Pancreas (tissue), 10 donors: ENCODE measurements at places on chromosomes 3 and 15. TPM values are rescaled to one million over a fixed set of nuclear protein-coding genes. Genes with fewer than 3 reads are reported as not detected.

DNA sequence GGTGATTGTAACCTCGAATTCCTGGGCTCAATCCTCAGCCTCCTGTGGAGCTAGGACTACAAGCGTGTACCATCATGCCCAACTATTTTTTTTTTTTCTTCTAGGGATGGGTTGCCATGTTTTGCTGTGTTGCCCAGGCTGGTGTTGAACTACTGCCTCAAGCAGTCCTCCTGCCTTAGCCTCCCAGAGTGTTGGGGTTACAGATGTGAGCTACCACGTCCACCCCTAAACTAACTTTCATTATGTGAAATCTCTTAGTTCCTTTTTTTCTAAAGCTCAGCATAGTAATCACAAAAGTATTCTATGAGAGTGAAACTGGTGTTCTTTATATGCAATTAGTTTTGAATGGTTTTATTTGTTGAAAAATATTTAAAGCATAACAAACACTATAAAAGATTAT is 92.1 kb downstream of the XRN1 start:
- no peaks in the 10 kb centered on the region for H3K4me1 ChIP-seq
- no peaks in the 10 kb centered on the region for H3K27me3 ChIP-seq
- H3K36me3 ChIP-seq, result peaks cover 60% of the 10 kb centered on the region
- DNase-seq, result no peak
- H3K4me3 ChIP-seq, result no peak overlapping the region

DNA sequence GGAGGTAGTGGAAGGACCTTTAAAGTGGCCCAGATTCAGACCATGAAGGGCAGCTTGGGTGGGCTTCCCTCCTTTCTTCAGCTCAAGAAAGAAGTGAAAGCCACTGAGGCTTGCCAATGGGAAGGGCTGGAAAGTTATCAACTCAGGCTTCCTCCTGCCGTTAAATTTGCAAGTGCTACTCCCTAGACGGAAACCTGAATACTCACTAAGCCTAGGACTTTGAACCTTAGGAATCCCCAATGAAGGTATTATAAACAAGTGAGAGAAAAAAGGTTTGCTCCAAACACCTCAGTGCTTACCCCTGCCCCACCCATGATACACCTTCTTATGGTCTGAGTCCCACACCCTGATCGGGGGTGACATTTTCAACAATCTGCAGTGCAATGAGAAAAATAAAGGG is 396.4 kb downstream of the SHQ1 start:
- no peak overlapping the region for H3K4me3 ChIP-seq
- no peaks in the 10 kb centered on the region for H3K36me3 ChIP-seq
- H3K27ac ChIP-seq, result no peak overlapping the region
- H3K27me3 ChIP-seq, result no peaks in the 10 kb centered on the region
- DNase-seq, result no peak

- no peaks in the 10 kb centered on the region for H3K36me3 ChIP-seq
- H3K4me1 ChIP-seq, result no peaks in the 10 kb centered on the region
- no peak overlapping the region for H3K4me3 ChIP-seq
- DNase-seq, result no peak
- H3K27me3 ChIP-seq, result no peaks in the 10 kb centered on the region
These were observed 27.0 kb upstream of the DENND4A start for GRCh38 chr15:65818927-65819562.

DNA sequence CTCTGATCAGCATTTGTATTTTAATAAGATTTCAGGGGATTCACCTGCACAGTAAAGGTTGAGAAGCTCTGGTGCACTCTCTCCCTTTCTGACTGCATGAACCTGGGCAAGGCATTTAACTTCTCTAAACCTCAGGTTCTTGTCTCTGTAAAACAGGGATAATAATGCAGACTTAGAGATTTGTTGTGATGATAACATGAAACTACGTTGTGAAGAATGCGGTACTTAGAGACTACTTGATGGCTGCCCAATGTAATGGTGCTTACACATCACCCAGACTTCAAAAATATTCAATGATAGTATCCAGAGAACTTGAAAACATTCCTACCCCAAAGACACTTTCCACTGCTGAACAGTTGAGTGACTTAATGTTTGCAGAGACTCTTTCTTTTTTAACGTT is 19.8 kb upstream of the TNFSF10 start:
- no peaks in the 10 kb centered on the region for H3K36me3 ChIP-seq
- no peaks in the 10 kb centered on the region for H3K4me1 ChIP-seq
- DNase-seq, result no peak
- H3K4me3 ChIP-seq, result no peak overlapping the region
- no peak overlapping the region for H3K27ac ChIP-seq
- H3K27me3 ChIP-seq, result no peaks in the 10 kb centered on the region

GRCh38 chr3:81790117-81790516 is 28.7 kb upstream of the GBE1 start:
- H3K27me3 ChIP-seq, result no peaks in the 10 kb centered on the region
- no peaks in the 10 kb centered on the region for H3K36me3 ChIP-seq
- no peaks in the 10 kb centered on the region for H3K4me1 ChIP-seq
- no peak overlapping the region for H3K4me3 ChIP-seq
- no peak overlapping the region for H3K27ac ChIP-seq

DNA sequence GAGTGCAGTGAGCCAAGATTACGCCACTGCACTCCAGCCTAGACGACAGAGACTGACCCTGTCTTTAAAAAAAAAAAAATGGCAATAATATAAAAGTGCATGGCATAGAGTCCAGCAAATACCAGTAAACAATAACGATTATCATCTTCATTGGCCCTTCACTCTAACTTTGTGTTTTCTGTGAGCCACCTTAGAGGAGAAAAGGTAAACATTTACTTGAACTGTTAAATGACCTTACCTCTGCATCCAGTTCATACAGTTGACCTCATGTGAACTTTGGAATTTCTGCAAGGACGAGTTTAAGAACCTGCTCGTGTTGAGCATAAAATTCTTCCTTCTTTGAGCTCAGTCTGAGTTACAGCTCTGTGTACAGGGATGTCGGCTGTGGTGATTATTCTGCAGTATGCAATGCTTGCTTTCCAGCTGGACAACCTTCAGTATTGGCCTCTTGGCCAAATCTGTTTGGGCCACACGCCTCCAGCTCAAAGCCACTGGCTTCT is 56.6 kb downstream of the RLBP1 start:
- no peaks in the 10 kb centered on the region for H3K36me3 ChIP-seq
- H3K4me3 ChIP-seq, result no peak overlapping the region
- no peaks in the 10 kb centered on the region for H3K27me3 ChIP-seq
- DNase-seq, result no peak

GRCh38 chr3:130490241-130490640 is 26.7 kb upstream of the COL6A6 start:
- no peak for DNase-seq
- H3K36me3 ChIP-seq, result no peaks in the 10 kb centered on the region
- no peak overlapping the region for H3K27ac ChIP-seq
- H3K4me1 ChIP-seq, result peaks cover 5% of the 10 kb centered on the region
- no peak overlapping the region for H3K4me3 ChIP-seq
- no peaks in the 10 kb centered on the region for H3K27me3 ChIP-seq

DNA sequence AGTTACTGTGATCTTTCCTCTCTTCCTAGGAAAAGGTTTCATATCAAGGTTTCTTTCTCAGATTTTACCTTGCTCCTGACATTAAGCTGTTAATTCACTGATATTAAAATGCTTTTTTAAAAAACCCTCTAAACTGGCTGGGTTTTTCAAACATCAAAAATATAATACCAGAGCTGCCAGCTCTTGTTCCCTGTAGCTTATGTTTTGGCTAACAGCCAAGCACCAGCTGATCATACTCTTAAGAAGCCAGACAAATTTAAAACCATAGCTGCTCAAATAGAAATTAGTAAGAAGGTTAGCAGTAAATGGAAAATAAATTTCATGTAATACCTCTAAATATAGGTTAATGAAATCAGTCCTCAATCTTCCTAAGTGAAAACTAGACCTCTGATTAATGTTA is 657.5 kb downstream of the GRM7 start:
- H3K27ac ChIP-seq, result no peak overlapping the region
- H3K4me3 ChIP-seq, result no peak overlapping the region
- peaks cover 5% of the 10 kb centered on the region for H3K4me1 ChIP-seq

- H3K4me1 ChIP-seq, result no peaks in the 10 kb centered on the region
- no peak for DNase-seq
- H3K36me3 ChIP-seq, result no peaks in the 10 kb centered on the region
- H3K4me3 ChIP-seq, result no peak overlapping the region
These were observed 267.7 kb downstream of the XXYLT1 start for GRCh38 chr3:195003006-195003892.

DNA sequence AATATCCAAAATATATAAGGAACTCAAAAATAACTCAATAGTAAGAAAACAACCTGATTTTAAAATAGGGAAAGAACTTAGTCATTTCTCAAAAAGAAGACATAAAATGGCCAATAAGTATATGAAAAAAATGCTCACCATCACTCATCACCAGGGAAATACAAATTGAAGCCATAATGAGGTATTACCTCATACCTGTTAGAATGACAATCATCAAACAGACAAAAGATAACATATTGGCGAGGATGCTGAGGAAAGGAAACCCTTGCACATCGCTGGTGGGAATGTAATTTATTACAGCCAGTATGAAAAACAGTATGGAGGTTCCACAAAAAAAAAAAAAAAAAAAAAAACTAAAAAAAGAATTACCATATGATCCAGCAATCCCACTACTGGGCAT is 38.2 kb downstream of the KPNA1 start:
- no peaks in the 10 kb centered on the region for H3K4me1 ChIP-seq
- no peak for DNase-seq
- H3K36me3 ChIP-seq, result no peaks in the 10 kb centered on the region
- H3K27ac ChIP-seq, result no peak overlapping the region
- H3K4me3 ChIP-seq, result no peak overlapping the region

THBS1 gene
- total RNA-seq, result 78.8 TPM

MUC4 gene
- total RNA-seq, result 0.16 TPM

MESP2 gene
- 0.46 TPM for total RNA-seq

GOLGA6B gene
- not detected for total RNA-seq

SCAANT1 gene
- total RNA-seq, result not detected

IL5RA gene
- total RNA-seq, result not detected

SPATA12 gene
- not detected for total RNA-seq
